ENCODE measurements at places on chromosomes 12 and 14. TPM values are rescaled to one million over a fixed set of nuclear protein-coding genes. Genes with fewer than 3 reads are reported as not detected.
A peak's percentile ranks its signal among the peaks of the same experiment; 100 is the strongest.

DNA sequence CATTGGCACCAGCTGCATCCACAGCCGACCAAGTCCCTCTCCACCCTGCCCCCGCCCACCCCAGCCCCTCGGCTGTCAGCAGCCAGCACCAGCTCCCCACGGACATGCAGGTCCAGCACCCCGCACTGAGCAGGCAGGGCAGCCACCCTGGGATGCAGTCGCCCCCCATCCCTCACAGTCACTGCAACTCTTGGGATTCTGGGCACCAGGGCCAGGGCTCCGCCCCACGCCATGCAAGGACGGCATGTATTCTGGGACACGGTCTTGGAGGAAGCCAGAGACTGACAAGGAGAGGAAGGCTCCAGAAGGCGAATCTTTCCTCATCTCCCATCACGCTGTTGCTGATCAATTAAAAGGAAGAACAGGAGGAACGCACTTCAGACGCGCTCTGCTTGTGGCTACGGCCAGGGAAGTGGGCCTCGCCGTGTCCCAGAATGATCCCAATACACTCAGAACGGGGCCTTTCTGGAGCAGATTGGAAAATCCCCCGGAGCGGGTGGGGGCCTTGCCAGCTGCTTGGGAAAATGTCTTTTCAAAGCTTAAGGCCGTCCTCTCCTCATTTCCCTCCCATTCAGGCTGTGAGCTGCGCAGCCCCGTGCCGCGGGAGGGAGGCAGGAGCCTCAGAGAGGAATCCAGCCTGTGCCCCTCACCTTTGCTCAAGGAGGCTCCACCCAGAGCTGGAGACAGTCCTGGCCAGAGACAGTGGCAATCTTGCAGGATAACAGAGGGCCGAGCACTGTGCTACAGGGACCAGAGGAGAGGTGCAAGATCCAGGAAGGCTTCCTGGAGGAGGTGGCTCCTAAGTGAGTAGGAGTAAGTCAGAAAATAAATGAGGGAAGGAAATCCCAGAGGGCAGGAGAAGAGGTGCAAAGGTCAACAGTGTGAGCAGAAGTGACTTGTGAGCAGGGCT is 54.1 kb upstream of the DIO3 start:
- no peaks in the 10 kb centered on the region for H3K4me1 ChIP-seq
- no peak overlapping the region for H3K4me3 ChIP-seq

The PTPN6 gene
- total RNA-seq, result 68.0 TPM

GRCh38 chr14:35952584-35952983 is 126.4 kb downstream of the BRMS1L start:
- no peak overlapping the region for H3K27ac ChIP-seq
- H3K36me3 ChIP-seq, result no peaks in the 10 kb centered on the region
- H3K4me1 ChIP-seq, result peaks cover 11% of the 10 kb centered on the region
- peak overlapping the region; percentile 30 for H3K4me3 ChIP-seq
- DNase-seq, result peak; percentile 38
- no peaks in the 10 kb centered on the region for H3K27me3 ChIP-seq

GRCh38 chr14:99633141-99633540 is 11.8 kb upstream of the HHIPL1 start:
- H3K27me3 ChIP-seq, result no peaks in the 10 kb centered on the region
- no peaks in the 10 kb centered on the region for H3K36me3 ChIP-seq
- H3K27ac ChIP-seq, result no peak overlapping the region

DNA sequence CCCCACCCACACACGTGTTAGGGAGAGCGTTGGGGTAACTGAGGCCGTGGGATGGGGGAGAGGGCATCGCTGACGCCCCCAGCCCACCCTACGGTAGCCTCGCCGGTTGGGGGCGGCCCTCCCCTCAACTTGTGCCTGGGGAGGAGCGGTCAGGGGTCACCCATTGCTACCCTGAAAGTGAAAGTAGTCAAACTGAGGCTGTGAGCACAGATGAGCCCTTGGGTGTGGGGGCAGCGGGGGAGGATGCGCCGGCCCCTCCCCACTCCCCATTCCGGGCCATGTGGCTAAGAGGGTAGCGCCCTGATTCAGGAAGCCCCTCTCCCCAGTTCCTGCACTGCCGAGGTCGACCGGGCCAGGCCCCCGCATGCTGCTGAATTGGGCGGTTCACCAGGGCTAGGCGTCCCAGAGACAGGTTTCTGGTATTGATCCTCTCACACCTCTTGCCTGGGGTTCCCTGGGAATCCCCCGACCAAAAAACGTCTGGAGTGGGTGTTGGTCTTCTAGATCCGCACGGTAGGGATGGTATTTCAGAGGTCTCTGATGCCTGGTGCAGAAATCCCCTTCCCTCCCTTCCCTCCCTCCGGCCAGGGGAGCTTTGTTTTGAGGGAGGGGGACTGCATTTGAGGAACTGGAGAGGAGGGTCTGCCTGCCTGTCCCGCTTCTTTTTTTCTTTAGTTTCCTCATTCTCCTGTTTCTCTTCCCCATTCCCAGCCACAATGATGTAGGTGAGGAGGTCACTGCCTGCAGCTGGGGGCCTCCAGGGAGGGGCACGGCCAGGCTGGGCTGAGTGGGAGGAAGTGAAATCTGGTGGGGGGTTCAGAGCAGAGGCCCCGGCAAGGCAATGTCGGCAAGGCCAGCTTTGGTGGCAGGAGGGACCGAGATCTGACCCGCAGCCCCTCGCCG is 1.0 kb downstream of the SH2B3 start:
- H3K4me1 ChIP-seq, result peaks cover 18% of the 10 kb centered on the region
- no peak overlapping the region for H3K27ac ChIP-seq
- H3K36me3 ChIP-seq, result no peaks in the 10 kb centered on the region
- H3K4me3 ChIP-seq, result peak overlapping the region; percentile 78
- peak; percentile 78 for DNase-seq
- peaks cover 6% of the 10 kb centered on the region for H3K27me3 ChIP-seq

GRCh38 chr14:31947076-31947475 is 130.0 kb upstream of the ARHGAP5 start:
- H3K27me3 ChIP-seq, result no peaks in the 10 kb centered on the region
- H3K27ac ChIP-seq, result no peak overlapping the region
- H3K36me3 ChIP-seq, result no peaks in the 10 kb centered on the region
- peaks cover 15% of the 10 kb centered on the region for H3K4me1 ChIP-seq

- no peak overlapping the region for H3K4me3 ChIP-seq
- no peak overlapping the region for H3K27ac ChIP-seq
- H3K36me3 ChIP-seq, result peaks cover 5% of the 10 kb centered on the region
- no peaks in the 10 kb centered on the region for H3K4me1 ChIP-seq
Measured at GRCh38 chr12:111260732-111261131, 108.2 kb downstream of the PHETA1 start.

The PPP2R5E gene
- total RNA-seq, result 65.2 TPM

The RFC5 gene
- 32.3 TPM for total RNA-seq

The NTS gene
- total RNA-seq, result 3.4 TPM

DNA sequence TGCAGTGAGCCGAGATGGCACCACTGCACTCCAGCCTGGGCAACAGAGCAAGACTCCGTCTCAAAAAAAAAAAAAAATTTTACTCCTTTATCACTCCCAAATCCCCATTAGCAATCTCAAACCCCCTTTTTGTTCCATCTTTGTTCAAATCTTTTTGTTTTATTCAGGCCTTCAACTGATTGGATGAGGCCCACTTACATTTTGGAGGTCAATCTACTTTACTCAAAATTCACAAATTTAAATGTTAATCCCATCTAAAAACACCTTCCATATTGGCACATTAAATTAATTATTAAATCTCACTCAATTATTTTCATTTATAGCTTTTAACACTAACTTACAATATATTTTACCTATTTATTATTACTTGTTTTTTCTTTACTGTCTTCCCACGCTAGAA is 27.0 kb upstream of the TXNRD1 start:
- H3K36me3 ChIP-seq, result no peaks in the 10 kb centered on the region
- DNase-seq, result no peak
- no peaks in the 10 kb centered on the region for H3K27me3 ChIP-seq
- H3K27ac ChIP-seq, result no peak overlapping the region
- no peak overlapping the region for H3K4me3 ChIP-seq

The DIP2B gene
- 21.3 TPM for total RNA-seq

- H3K27ac ChIP-seq, result no peak overlapping the region
- peaks cover 66% of the 10 kb centered on the region for H3K36me3 ChIP-seq
- no peak for DNase-seq
- no peaks in the 10 kb centered on the region for H3K4me1 ChIP-seq
- H3K4me3 ChIP-seq, result no peak overlapping the region
- H3K27me3 ChIP-seq, result no peaks in the 10 kb centered on the region
Measured at GRCh38 chr12:95066091-95066855, 7.1 kb downstream of the NR2C1 start.

DNA sequence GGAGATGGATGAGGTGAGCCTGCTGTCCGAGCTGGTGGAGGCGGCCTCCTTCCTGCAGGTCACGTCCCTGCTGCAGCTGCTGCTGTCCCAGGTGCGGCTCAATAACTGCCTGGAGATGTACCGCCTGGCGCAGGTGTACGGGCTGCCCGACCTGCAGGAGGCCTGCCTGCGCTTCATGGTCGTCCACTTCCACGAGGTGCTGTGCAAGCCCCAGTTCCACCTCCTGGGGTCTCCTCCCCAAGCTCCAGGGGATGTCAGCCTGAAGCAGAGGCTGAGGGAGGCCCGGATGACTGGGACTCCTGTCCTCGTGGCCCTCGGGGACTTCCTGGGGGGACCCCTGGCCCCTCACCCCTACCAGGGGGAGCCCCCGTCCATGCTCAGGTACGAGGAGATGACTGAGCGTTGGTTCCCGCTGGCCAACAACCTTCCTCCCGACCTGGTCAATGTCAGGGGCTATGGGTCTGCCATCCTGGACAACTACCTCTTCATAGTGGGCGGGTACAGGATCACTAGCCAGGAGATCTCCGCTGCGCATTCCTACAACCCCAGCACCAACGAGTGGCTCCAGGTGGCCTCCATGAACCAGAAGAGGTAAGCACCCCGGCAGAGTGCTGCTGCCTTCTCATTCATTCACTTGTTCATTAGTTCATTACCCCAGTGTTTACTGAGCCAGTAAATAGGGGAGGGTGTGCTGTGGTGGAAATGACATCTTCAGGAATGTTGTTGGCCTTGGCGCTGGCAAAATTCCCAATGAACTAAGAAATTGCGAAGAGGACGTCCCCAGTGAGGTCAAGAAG is 774 bp upstream of the MANSC4 start:
- H3K27me3 ChIP-seq, result no peaks in the 10 kb centered on the region
- peak; percentile 91 for DNase-seq
- H3K36me3 ChIP-seq, result peaks cover 20% of the 10 kb centered on the region
- H3K27ac ChIP-seq, result peak overlapping the region; percentile 77
- peak overlapping the region; percentile 87 for H3K4me3 ChIP-seq

DNA sequence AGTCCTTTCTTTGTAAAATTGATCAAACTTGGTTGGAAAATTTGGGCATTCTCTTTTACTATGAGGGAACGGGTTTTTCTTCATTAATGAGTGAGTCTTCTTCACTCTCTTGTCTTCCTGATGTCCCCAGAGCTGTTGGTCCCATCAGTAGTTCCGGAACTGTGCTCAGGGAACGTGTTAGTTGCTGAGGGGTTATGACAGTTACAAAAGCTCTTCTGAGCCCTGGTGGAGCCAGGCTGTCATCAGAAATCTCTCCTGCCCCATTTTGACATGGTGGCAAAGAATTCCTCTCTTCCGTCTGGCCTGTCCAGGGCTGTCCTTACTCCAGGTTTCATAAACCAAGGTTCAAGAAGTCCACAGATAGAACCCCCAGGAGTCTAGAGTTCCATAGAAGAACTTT is 208.5 kb downstream of the SLC41A2 start:
- no peaks in the 10 kb centered on the region for H3K27me3 ChIP-seq
- H3K4me3 ChIP-seq, result no peak overlapping the region

DNA sequence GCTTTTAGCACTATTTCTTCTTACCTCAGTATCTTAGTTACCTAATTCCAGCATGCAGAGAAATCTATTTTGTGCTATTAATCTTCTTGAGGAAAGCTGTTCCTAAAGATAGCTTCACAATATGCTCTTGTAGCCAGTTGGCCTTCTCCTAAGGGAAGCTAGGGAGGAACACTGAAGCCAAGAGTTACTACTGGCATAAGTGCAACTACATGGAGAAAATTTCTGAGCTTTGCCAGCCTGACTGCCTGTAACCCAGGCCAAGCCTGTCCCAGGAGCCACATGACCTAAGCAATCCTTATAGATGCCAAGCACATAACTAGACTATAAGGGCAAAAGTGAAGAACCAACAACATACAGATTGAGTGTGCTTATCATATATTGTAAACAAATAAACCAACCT is 890.2 kb downstream of the FLRT2 start:
- no peaks in the 10 kb centered on the region for H3K36me3 ChIP-seq
- no peak overlapping the region for H3K27ac ChIP-seq
- H3K27me3 ChIP-seq, result no peaks in the 10 kb centered on the region

DNA sequence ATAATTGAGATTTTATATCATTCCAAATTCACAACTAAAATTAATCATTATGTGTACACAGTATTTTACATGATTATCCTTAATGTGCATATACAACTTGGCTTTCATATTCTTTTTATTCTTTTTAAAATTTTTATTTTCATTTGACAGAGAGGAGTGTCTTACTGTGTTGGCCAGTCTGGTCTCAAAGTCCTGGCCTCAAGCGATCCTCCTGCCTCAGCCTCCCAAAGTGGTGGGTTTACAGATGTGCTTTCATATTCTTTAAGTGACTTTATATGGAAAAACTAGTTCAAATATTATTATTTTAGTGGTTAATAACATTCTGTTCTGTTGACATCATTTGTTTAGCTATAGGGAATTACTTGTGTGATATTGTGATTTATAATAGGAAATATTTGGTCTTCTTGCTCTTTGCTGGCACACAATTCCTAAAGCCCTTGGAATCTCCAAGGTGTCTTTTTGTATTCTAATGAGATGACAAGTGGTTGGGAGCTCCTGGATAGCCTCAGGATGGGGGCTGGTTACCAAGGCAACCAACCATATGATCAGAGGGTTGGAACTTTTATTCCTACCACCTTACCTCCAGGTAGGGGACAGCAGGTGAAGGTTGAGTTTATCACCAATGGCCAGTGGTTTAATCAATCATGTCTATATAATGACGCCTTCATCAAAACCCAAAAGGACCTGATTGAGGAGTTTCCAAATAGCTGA is 16.0 kb upstream of the ZNF410 start:
- H3K4me3 ChIP-seq, result no peak overlapping the region
- no peaks in the 10 kb centered on the region for H3K27me3 ChIP-seq
- no peaks in the 10 kb centered on the region for H3K4me1 ChIP-seq
- H3K36me3 ChIP-seq, result peaks cover 13% of the 10 kb centered on the region
- no peak overlapping the region for H3K27ac ChIP-seq

- peak overlapping the region; percentile 98 for H3K27ac ChIP-seq
- H3K27me3 ChIP-seq, result peaks cover 49% of the 10 kb centered on the region
- H3K4me1 ChIP-seq, result peaks cover 9% of the 10 kb centered on the region
- DNase-seq, result peak; percentile 88
Measured at GRCh38 chr12:49232940-49233841, 31.7 kb upstream of the TUBA1C start.

The RDH16 gene
- total RNA-seq, result 1.1 TPM

Data from endodermal cell (in vitro differentiated cells).